ENCODE measurements at places on chromosomes 3 and 15.

DNA sequence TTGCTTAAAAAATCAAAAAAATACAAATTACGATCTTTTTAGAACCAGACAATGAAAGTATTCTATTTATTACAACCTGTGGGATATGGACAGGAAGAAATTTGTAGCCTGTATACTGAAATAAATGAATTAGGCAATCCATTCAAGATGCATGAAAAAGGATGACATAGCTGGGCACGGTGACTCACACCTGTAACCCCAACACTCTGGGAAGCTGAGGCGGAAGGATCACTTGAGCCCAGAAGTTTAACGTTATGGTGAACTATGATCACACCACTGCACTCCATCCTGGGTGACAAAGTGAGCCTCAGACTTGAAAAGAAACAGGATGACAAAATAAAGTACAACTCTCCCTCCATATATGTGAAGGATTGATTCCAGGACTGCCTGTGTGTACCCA lies 74.1 kb downstream of the MSL2 start:
- DNase-seq, result no peak

DNA sequence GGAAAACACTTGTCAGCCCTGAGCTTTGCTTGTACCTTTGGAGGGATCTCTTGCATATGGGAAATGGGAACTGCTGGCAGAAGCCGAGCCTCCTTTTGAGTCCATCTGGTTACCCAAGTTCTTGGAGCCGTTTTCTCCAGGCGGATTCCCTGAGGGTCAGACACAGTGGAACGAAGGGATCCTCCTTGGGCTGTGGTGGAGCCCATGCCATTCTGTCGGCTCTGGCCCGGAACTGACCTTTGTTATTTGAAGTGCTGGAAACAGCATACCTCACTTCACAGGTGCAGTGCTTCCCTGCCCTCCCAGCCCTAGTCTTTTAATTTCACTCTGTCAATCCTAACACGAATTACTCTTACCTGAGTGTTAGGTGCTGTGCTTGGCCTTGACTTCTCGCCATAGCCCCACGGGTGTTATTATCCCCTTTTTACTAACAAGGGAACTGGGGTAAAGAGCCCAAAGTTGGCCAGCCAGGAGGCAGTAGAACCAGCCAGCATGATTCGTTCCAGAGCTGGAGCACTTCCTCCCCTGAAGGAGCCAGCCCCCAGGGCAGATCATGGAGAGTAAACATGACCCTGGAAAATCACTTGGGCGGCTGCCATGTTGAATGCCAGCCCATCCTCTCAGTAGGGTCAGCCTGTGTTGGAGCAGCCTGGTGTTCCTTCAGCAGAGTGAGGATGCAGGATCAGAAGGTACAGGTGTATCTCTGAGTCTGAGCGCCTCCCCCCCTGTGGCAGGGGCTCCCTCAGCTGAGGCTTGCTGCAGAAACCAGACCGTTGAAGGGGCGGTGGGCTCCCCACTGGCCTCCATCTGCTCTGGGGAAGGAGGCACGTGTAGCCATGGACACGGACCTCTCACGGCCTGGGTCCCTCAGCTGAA lies 143.2 kb downstream of the DNAJB8 start:
- no peak for DNase-seq

DNA sequence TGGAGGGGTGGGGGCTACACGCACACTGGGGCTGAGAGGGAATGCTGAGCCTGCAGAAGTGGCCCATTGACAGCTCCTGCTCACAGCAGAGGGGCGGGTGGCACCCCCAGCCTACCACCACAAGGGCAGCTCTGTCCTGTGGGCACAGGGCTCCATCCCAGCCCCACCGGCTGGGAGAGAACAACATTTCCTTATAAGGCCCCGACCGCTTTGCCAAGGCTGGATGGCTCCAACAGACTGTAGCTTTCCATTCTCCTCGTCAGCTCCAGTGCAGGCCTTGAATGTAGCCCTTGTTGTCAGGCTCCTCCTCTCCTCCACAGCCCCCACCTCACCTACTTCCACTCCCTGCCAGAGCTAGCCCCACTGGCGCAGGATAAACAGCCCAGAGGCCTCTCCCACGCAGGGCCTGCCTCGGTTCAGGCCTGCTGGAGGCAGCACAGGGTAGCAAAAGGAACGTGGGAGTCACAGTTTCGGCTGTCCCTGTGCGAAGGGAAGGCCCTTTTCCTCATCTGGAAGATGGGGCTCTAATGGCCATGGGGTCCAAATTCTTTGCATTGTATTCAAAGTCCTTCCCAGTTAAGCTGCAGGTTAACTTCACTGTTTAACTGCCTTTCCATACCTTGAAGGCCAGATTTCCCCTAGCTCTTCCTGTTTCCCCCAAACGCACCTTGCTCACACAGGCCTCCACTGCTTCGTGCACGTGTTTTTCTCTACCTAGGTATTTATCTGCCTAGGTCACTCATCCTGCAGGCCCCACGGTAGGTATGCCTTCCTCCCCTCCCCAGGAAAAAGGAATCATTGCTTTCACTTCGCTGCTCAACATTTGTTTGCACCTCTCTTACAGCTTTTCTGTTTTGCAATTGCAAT lies 101.6 kb upstream of the LPP start:
- no peak for DNase-seq

DNA sequence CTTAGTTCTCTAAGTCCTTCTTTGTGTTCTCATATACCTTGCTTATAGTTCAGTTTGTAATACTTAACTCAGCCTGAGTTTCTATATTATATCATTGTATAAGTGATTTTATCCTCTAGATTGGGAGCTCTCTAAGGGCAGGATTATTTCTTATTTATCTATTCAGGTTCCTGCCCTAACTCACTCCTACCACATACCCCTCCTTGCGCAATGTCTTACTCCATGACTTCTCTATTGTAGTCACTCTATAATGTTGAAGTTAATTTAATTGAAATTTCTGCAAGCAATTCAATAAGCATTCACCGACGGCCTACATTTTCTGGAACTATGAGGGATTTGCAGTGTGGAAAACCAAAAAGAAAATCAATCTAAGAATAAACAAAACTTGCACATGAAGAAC lies 3.6 kb upstream of the OR5K4 start:
- DNase-seq, result no peak

DNA sequence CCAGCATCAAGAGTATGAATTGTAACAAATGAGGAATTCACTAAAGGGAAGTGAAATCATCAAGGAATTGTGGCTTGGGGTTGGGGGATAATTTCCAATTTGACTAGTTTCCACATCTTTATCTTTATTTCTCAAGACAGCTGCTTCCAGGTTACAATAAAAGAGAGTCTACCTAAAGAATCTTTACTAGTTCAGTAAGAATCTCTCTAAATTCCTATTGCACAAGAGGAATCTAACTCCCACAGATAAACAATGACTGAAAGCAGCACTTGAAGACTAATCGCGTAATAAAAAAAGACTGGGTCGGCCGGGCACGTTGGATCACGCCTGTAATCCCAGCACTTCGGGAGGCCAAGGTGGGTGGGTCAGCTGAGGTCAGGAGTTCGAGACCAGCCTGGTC lies 194.4 kb downstream of the KBTBD8 start:
- DNase-seq, result no peak

GRCh38 chr15:45891766-45892165 lies 256.9 kb downstream of the SQOR start:
- DNase-seq, result no peak

DNA sequence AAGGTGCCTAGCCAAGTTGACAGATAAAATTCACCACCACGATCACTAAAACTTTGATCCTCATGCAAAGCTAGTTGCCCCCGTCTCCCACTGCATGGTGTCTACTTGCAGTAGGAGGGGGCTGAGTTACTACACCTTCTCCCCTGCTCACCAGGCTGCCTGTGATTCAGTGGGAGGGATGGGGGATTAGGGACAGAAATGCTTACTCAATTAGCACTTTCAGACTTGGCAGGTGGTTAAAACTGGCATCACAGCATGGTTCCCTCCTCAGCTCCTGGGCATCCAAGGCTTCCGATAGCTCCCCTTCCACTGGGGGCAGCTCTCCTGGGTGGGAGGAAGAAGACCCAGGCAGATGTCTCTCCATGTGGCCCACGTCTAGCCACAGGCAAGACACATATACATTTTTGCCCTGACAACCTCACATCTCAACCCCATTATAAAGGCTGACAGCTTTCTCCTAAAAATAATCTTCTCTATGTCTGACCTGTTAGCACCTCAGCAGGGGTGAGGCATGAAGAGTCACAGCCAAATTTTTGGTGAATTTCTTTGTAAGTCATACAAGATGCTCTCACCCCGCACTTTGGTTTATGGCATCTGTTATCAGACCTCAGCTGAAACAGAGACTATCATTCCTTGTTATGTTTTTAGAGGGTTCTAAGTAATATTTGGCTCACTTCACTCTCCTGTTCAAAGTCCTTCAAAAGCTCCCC lies 369.0 kb downstream of the SV2B start:
- DNase-seq, result no peak

GRCh38 chr3:182521339-182521738 lies 272.0 kb upstream of the ATP11B start:
- no peak for DNase-seq

- DNase-seq, result no peak
Measured at GRCh38 chr3:18153571-18154173, 271.5 kb downstream of the SATB1 start.

DNA sequence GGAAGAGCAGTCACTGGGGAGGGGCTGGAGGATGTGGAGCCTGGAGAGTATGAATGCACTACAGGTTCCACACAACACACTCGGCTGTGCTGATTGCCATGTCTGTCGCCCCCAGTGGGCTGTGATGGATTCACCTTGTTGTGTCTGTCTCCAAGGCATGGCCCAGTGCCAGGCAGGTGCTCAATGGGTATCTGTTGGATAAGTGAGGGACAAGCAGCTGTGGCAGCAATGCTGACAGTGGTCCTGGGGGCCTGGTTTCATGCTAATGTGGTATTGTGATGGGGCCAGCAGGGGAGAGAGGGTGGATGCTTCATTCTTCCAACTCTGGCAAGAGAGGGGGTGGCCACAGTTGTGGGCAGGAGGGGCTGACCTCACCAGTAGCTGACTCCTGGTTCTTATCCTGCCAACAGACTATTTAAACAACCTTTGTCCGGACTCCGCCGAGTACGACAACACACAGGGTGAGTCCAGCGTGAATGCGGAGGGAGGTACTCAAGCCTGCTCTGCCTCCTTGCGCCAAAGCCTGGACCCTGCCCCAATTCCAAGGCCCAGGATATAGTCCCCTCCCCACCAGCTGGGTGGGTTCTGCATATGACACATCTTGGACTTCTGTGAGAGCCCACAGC lies 47.3 kb upstream of the NR2C2 start:
- DNase-seq, result no peak

DNA sequence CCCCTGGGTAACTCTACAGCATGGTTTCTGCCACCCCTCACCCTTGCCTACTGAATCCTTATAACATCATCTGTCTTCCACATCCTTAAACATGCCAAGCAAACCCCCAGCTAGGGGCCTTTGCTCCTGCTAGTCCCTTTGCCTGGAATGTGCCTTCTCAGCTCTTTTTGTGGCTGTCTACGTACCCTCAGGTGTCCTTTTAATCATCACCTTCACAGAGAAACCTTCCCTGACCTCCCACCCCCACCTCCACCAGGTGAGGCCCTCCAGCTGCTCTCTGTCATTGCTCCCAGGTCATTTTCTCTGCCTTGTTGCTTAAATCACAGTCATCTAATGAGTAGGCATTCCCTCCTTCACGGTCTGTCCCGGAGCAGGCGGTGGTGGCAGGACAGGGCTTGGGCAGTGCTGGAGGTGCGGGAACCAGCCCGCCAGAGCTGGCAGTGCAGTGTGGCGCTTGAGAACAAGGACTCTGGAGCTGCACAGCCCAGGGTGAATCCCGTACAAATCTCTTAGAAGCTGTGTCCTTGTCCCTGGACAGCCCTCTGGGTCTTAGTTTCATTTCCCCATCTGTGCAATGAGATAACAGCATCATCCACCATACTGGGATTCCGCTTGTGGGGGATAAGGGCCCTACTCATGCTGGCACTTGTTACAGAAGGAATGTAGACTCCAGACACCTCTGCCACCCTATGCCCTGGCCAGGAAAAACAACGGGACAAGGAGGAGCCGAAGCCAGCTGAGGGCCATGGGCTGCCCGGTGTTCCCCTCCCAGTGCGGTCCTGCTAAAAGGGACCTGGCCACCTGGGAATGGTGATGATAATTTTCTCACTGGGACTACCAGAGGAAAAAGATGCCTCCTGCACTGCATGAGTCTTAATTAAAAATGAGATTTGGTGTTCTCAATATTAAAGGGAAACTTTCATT lies 52.1 kb upstream of the IQSEC1 start:
- DNase-seq, result no peak

GRCh38 chr15:47944637-47945288 lies 176.0 kb upstream of the SLC24A5 start:
- DNase-seq, result no peak

DNA sequence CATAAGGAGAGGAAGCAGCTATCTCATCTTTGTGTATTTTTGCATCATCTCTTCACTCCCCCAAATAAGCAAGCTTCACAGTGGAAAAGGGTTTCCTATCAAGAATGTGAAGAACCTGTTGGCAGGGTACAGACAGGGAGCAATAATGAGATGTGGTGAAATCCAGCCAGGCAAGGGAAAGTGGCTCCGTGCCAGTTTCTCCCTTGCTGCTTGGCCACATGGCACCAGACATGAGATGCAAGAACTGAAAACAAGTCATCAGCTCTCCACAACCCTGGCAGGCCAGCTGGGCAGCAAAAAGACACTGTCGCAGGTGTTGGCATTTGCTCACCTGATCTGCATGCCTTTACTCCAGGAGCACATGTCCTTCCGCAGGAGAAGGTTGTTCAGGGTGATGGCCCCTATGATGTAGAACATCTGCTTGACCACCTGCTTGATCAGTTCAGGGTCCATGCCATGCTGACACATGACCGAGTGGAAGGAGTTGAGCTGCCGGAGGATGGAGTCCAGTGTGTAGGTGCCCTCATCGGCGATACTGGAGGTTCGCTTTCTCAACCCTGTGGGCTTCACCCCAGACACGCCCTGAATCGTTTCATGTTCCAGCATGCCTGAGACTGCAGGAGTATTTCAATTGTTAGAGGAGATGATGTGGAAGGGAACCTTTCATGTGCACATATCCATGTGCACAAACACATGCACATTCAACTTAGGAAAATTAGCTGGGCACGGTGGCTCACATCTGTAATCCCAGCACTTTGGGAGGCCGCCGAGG lies 23.3 kb upstream of the MYO5C start:
- no peak for DNase-seq

GRCh38 chr3:195143221-195143620 lies 127.7 kb downstream of the XXYLT1 start:
- DNase-seq, result no peak

DNA sequence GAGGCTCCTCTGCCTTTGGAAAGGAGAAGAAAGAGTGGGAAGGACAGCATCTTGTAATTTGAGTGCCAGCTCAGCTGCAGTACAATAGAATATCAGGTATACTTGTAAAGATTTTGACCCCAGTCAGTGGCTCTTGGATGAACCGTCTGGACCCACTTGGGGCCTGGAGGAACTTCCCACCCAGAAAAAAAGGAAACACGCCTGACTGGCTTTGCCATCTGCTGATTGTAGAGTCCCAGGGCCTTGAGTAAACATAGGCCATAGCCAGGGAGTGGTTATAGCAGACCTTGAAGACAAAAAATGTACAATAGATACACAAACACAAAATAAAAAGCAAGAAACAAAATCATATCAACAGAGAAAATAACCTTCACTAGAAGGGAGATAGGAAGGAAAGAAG lies 112.1 kb downstream of the GOLIM4 start:
- DNase-seq, result no peak

All from activated CD8-positive, alpha-beta memory T cell treated with anti-CD3 and anti-CD28 coated beads for 1 hour (primary cell).